ENCODE measurements at places on chromosomes 2 and 18.

DNA sequence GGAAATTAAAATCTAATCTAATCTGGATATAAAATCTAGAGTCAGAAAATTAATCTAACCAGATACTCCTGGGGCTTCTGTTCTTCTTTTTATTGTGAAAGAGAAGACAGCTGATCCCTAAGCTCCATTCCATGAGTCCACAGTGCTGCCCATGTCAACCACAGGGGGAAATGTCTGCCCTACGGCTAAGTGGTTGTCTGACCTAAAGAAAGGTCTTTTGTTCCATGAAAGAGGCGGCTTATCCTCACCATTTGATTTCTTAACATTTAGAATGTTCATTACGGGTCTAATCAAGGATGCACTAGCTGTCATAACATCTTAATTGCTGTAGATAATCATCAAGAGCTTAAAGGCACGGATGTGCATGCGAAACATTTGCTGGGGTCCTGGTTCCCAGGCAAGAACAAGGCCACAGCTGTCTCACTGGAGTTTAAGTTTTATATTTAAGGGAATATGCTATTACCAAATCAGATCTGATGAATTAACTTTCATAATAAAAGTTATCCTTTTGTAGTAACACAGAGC, 162.6 kb downstream of the PAX3 start:
- no peak for DNase-seq

DNA sequence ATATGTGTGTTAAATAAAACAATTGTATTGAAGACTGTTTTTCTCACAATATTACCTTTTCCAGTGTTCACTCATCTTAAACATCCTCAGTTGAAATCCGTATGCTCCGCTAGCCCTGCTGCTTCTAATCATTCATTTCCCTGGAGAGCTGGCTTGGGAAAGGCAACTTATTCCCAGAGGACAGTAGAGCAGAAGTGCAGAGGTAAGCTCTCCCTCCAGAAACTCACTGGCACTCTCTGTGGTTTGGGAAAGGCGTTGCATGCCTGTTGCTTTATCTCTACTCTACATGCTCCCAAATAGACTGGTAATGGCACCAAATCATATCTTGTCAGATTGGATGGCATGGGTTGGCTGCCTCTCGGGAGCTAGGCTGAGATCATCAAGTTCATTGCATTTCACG, 117.1 kb upstream of the BOD1L2 start:
- DNase-seq: no peak

DNA sequence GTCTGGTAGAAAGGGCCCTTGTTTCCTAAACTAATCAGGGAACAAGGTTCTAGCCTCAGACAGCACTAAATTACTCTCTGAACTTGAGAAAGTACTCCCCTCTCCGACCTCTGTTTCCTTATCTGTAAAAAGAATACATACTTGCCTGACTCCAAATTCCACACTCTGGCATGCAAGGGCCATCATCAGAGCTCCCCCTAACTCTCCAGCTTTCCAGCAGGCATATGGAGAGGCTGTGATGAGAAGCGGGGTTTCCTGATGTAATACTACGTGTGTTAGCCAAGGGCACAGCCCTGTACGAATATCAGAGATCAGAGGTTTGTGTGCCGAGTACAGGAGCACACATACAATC, 1.8 kb upstream of the EVA1A start:
- no peak for DNase-seq

GRCh38 chr2:215728504-215729065, 284.8 kb downstream of the MREG start:
- DNase-seq: no peak

- no peak for DNase-seq
Measured at GRCh38 chr2:183019718-183020442, 18.4 kb downstream of the NCKAP1 start.

GRCh38 chr2:10373931-10374330, 71.2 kb downstream of the HPCAL1 start:
- no peak for DNase-seq

DNA sequence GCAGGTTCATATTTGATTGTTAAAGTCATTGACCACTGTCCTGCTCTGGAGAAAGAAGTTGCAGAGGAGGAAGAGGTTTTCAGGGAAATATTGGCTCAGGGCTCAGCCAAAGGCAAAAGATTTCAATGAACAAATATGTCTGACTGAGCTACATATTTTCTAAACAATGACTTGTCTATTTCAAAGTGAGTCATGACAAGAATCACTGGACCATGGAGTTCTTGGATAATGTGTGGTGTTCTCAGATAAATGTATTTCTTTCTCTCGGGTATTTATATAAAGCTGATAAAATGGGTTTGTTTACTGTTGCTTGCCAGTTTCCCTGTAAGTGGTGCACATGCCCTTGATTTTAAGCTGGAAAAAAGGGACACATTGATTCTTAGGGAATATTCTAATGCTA, 34.3 kb upstream of the RMP24 start:
- no peak for DNase-seq

- DNase-seq: no peak
Measured at GRCh38 chr18:37383846-37384595, 181.6 kb downstream of the CELF4 start.

GRCh38 chr18:10121786-10122515, 208.1 kb downstream of the VAPA start:
- no peak for DNase-seq

- DNase-seq: no peak
Measured at GRCh38 chr2:219416235-219416602, 2.0 kb upstream of the DES start.

DNA sequence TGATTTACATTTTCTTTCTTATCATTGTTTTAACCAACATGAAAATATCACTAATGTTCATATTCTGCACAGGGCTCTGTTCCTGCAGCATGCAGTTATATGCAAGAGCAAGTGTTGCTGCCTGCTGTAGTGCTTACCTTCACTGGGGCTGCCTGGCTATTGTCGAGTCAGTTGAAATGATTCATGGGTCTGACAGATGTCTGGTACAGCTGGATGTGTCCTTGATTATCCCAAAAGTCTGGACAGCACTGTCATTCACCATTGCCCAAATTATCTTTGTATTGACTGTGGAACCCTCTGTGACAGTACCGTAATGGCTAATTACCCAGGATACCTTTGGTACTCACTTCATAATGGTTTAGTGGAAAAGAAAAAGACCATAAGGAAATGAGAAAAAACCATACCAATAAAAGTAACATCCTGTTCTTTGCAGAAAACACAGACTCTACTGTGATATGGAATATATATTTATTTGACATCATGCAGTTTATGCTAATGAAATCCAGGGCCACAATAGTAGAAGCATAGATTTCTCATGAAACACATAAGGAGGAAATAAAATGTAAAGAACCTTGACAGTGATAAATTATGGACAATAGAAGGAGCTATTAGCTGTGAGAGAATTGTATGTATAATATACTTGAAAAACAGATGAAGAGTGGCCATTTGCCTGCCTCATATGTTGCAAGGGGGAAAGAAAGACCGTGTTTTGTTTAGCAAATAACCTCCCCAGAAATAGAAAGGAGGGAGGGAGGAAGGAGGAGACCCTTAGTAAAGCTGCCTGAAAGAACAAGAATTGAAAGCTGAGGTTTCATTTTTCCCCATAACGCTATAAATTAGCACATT, 249.8 kb upstream of the ATP5MC3 start:
- no peak for DNase-seq

- DNase-seq: no peak
Measured at GRCh38 chr2:31440764-31441163, 26.2 kb upstream of the XDH start.

DNA sequence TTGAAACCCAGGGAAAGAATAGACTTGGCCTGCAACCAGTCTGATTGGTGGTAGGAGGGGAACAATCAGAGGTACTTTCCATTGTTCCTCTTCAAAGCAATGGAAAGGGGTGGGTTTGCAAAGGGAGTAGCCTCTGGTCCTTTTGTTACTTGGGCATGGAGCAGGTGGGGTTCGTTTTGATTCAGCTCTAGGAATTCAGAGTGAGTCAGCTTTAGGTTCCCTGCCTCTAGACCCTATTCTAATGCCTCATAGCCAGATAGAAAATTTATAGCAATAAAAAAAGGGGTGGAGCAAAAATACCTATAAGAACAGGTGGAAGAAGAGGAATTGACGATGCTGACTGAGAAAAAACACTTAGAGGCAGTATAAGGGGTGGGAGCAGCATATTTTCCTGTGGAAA, 636.4 kb downstream of the PLCL1 start:
- DNase-seq: no peak
